Nucleus accumbens (tissue), 56 donors: ENCODE measurements at places on chromosomes 7 and 10.

DNA sequence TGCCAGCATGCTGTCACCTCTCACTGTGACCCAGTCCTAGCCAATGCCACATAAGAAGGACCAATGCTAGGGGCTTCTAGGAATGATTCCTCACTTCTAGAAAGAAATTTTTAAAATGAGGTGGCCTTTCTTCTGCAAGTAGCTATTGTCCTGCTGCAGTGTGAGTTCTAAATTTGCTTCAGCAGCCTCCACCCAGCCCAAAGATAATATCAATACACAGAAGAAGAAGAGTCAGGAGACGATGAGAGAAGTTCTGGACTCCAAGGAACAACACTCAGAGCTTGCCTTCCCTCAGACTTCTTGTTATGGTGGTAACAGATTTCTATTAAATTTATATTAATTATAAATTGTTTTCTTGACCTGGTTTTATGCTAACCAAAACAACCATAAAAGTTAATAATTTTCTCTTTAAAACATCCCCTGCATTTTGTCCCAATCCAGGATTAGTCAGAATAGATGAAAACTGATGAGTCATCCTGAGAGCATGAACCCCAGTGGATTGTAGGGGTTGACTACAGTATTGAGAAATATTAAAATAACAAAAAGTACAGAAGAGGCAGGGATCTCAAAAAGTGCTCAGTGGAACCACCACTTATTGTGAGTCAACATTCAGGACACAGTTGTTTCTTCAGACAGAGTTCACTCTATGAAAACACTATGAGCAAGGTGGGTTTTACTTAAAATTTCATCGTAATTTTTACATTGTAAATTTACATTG lies 29.6 kb upstream of the AKR1C2 start:
- no peak for DNase-seq

DNA sequence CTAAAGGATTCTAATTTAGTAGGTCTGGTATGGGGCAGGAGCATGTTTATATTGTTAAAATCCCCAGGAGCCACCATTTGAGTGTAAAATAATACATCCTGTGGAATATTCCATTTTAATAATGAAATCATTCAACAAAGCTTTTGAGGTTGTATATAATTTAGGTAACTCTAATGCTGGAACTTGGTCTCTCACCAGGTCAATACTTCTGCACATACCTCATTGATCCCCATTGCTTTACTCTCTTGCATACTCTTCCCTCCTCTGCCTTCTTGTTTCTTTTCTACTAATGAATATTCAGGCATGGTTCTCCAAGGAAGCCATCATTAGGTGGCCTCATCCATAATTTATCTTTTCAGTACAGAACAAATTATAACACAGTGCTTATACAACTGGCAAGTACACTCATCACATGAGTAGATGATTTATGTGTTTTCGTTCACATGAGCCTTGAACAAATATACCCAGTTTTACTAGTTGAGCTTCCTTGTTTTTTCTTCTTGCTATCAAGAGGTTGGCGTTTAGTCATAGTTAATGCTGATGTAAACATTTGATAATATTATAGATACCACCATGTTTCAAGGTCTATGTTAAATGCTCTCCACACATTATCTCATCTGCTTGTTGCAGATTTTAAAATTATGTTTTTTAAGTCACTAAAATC lies 7.2 kb downstream of the PALS2 start:
- no peak for DNase-seq

- no peak for DNase-seq
Measured at GRCh38 chr10:70601746-70602145, 795 bp downstream of the PRF1 start.

DNA sequence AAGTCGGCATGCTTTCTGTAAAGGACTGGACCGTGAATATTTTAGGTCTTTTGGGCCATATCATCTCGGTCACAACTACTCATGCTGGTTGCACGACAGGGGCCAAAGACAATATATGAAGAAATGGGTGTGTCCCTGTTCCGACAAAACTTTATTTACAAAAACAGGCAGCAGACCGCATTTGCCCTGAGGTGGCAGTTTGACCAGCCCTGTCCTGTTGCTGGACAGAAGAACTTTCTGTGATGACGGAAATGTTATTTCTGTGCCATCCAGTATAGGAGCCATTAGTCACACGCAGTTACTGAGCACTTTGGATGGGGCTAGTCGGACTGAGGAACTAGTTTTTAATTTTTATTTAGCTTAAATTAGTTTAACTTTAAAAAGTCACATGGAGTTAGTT lies 112.8 kb upstream of the CARD11 start:
- no peak for DNase-seq

DNA sequence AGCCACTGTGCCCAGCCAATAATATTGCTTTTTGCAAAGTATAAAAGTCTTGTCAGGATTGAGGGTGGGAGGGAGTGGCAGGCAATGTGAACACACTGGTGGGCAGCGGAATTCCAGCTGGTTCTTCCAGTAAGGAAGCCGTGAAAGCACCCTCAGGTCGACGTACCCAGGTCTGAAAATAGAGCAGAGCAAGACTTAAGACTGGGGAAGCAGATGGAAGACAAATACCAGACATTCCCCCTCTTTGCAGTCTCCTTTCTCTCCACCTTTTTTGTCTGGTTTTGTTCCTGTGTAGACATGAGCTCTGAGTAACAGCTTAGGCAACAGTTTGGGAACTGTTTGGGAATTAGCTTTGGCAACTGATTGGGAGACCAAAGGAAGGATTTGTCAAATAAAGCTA lies 17.6 kb upstream of the CSTF2T start:
- DNase-seq: no peak

DNA sequence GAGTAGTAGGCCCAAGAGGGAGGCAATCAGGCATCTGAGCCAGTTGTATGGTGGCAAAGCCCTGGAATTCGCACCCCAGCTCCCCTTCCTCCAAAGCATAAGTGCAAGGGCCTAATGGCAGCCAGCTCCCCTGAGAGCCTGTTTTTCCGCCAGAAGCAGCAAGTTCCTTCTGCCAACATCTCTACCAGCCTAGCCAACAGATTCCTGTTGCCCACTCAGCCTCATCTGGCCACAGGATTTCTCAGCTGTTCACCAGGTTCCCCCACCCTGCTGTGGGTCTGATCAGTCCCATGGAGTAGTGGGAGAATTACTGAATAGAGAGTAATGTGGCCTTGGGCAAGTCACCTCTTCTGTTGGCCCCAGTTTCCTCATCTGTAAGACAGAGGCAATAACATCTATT lies 186.2 kb upstream of the PDE1C start:
- no peak for DNase-seq

DNA sequence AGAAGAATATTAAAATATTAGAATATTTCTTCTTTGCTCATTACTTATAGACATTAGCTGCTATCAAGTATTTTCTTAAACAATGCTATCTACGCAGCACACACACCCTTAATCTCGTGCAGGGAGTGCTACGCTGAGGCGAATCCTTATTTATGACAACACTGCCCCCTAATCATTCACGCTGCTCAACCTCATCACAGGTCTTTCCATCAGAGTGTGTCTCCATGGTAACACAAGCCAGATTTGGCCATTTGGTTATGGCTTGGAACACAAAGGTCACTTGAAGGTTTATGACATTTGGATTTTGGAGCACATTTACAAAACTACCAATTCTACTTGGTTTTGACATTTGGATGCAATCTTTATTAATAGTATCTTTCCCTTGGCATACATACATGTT lies 45.4 kb upstream of the MYO3A start:
- DNase-seq: no peak

GRCh38 chr10:70480239-70480861 lies 1.8 kb downstream of the PALD1 start:
- peak; percentile 43 for DNase-seq

DNA sequence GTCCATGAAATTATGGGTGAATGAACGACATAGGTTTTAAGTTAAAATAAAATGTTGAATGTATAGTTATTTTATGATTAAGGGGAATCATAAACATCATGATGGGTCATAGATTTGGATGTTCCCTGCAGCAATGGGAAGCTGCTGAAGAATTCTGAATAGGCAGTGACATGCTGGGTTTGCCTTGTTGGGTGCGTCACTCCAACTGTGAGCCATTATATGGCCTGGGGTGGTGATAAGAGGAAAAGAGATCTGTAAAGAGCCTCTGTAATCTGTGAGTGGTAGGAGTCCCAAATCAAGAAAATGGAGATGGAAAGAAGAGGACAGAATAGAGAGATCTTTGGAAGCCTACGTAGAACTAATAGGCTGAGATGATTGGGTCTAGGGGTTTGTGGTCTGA lies 58.1 kb upstream of the GPR26 start:
- no peak for DNase-seq

- DNase-seq: no peak
Measured at GRCh38 chr10:49176310-49177268, 11.6 kb downstream of the TMEM273 start.

DNA sequence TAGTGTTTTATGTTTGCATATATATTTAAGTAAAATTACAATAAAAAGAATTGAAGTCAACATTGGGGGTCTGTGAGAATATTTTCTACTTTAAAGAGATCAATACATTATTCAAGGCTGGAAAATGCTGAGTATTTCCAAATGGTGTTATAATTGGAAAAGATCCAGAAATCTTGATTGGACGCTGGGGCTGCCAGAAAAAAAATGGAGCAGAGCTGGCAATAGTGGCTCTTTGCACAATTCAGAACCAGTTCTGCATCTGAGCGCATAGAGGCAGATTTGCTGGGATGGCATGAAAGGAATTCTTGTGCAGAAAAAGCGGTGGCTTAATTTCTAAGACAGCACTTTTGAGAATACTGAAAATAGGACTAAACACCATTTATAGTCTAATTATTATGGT lies 10.8 kb upstream of the VWC2 start:
- no peak for DNase-seq

GRCh38 chr10:118246332-118247295 lies 95.5 kb downstream of the FAM204A start:
- DNase-seq: no peak

- no peak for DNase-seq
Measured at GRCh38 chr10:46018453-46019176, 11.8 kb downstream of the NCOA4 start.

DNA sequence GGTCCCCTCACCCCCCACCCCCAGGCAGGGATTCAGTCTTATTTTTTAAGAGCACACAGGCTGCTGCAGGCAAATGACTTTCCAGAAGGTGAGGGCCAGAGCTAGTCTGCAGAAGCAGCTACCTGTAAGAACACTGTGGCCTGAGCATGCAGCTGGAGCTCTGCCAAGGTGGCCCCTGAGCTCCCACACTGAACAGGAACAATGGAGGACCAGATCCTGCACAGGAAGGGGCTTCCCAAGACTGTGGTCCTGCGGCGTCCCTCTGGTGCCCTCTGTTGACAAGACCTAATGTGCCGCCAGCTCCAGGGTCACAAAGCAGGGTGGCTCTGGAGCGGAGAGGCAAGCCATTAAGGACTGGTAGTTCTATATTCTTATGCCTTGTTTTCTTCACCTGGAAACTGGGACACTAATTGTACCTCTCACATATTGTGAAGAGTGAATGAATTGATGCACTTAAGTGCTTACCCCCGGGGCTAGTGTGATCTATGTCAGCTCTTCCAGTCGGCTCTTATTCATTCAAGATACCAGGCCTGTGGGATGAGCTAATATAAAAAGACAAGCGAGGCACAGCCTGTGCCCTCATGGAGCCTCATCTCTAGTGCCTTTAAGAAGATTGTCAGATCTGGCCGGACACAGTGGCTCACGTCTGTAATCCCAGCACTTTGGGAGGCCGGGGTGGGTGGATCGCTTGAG lies 8.0 kb upstream of the BEND7 start:
- no peak for DNase-seq

DNA sequence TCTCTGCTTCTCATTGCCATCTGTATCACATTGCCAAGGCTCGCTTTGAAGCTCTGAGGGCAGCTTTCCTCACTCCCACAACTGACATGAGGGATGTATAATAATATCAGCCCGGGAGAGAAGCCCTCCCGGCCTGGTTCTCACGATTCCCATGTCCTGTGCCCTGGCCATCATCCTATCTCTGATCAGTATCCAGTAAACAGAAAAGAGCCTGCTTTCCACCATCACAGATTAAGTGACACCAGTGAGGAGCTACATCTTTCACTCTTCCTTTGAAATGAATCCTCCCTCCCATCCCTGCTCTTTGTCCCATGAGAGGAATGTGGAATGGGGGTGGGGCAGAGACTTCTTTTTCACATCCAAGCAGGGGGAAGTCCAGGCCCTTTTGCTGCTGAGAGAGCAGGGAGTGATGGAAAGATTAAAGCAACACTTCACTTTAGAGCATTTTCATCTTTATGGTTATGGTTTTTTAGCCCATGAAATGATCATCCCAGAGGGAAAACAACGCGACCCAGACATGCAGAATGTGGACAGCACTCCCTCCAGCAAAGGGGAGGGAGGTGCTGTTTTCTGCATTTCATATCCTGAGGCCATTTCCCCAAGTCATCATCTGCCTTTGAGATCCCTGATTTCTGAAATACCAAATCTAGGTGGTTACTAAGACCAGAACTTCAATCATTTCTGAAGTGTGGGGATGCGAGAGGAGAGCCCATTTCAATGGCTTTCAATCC lies 84.6 kb upstream of the LYZL1 start:
- DNase-seq: no peak

- DNase-seq: no peak
Measured at GRCh38 chr10:43361547-43362190, 9.8 kb upstream of the FXYD4 start.

DNA sequence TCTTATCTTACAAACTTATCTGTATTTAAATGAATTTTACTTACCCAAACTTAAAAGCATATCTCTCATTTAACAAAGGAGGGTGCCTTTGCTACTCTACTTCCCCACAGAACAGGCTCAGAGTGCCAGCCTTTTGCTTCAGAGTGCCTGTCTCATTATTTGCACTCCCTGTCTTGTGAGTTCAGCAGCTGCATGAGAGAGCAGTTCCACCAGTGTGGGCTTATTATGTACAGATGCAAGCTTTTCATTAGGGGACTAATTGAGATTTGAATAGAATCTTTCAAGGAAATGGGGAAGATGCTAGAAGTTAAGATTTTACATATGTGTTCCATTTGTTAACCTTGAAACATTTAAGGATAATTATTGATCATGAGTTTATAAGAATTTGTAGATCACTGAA lies 310.2 kb upstream of the LRRN3 start:
- DNase-seq: no peak

DNA sequence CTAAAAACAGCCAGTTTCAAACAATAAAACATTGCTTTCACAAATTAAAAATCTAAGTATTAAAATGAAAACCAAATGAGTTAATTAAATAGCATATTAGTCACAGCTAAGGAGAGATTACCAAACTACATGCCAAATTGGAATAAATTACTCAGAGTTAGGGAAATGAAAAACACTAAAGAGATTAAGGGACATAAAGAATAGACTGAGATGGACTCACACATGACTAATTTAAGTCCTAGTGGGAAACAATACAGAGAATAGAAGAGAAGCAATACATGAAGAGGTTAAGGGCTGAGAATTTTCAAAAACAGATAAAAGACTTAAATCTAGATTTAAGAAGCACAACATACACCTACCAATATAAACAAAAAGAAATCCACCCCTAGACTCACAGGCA lies 110.6 kb downstream of the ZFAND4 start:
- DNase-seq: no peak

DNA sequence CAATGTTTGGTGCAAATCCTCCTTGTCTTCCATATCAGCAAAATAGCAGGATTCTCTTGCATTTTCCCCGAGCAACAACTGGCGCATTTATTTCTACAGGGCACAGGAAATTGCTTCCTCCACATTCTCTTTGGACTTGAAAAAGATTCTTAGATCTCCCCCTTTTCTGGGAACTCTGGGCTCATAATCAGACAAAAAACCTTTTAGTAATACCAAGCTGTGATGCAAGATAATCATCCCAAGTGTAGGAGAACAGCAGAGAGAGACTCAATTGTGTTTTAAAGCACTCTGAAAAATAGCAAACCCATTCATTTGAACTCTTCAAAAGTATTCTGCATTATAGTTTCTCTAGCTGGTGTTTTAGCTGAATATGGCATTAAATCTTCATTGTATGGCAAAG lies 419.6 kb upstream of the NPVF start:
- DNase-seq: no peak
